ENCODE measurements at places on chromosomes 6 and 20.

GRCh38 chr6:10559522-10560152 lies 38.5 kb downstream of the GCNT2 start:
- peak; percentile 47 for DNase-seq

GRCh38 chr20:57289391-57290177 lies 23.1 kb upstream of the BMP7 start:
- DNase-seq, result no peak

GRCh38 chr6:161414707-161415106 lies 140.8 kb upstream of the AGPAT4 start:
- DNase-seq, result no peak

- DNase-seq, result no peak
Measured at GRCh38 chr6:112806163-112806865, 459.2 kb downstream of the RFPL4B start.

DNA sequence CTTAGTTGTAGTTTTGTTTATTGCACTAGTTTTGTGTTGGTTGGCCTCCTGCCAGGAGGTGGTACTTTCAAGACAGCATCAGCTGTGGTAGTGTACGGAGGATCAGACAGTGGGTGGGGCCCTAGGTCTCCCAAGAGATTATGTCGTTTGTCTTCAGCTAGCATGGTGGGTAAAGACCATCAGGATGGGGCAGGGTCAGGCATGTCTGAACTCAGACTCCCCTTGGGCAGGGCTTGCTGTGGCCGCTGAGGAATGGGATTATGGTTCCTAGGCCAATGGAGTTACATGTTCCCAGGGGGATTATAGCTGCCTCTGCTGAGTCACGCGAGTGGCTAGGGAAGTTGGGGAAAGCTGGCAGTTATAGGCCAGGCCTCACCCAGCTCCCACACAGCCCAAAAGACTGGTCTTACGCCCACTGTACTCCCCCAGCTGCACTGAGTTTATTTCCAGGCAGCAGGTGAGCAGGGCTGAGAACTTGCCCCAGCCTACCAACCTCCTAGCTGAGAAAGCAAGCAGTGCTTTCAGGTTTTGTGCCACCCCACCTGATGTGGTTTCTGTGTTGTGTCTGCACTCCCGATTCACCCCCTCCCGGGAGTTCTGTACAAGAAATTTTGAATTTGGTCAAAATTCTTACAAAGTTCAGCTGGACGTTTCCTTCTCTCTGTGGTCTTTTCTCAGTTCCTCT lies 24.7 kb downstream of the ZSCAN31 start:
- DNase-seq, result no peak

DNA sequence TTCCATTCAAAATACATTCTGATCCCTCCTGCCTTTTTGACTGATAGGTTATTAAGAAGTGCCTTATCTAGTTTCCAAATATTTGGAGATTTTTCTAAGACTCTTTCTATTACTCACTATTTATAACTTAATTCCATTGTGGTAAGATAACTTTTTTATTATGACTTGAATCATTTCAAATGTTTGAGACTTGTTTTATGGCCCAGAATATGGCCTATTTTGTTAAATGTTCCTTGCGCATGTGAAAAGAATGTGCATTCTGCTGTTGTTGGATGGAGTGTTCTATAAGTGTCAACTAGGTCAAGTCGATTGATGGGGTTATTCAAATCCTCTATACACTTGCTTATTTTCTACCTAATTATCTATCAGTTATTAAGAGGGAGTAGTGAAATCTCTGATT lies 13.1 kb upstream of the TCP11 start:
- no peak for DNase-seq

- DNase-seq, result no peak
Measured at GRCh38 chr20:25024171-25024570, 31.6 kb upstream of the APMAP start.

DNA sequence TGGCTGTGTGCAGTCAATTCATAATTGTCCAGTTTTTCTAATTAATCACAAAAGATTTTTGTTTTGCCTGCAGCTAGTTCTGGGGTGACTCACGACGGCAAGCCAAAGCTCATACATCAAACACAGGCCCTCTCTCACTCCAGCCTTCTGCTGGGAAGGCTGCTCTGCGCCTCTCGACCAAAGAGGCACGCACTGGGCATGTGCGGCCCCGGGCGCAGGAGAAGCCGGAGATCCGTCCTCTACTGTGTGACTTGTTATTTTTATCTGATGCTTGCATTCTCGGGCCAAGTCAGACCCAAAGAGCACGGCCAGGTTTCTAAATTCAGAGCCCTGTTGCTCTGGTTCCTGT lies 98.5 kb downstream of the TFAP2A start:
- DNase-seq, result peak; percentile 90

GRCh38 chr6:71420693-71421328 lies 132.2 kb downstream of the OGFRL1 start:
- peak; percentile 97 for DNase-seq

- no peak for DNase-seq
Measured at GRCh38 chr6:152441902-152442301, 195.3 kb downstream of the SYNE1 start.

- no peak for DNase-seq
Measured at GRCh38 chr6:16236009-16236501, 2.3 kb upstream of the GMPR start.

- DNase-seq, result no peak
Measured at GRCh38 chr20:56808117-56808725, 179.1 kb downstream of the TFAP2C start.

DNA sequence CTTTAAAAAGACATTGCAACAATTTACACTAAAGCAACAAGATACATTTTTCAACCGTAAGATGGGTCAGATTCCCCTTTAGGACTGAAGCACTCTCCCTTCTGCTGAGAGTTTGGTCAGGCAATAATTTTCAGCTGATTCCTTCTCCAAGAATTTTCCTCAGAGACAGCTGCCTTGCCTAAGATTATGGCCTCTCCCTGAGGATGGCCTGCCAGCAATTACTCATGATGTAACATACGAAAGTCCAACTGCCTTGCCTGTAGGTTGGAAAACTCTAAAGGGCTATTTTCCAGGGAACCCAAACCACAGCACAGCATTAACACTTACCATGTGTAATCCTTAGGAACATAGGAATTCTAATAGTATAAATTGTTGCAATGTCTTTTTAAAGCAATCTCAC lies 229.1 kb upstream of the FLRT3 start:
- DNase-seq, result no peak

DNA sequence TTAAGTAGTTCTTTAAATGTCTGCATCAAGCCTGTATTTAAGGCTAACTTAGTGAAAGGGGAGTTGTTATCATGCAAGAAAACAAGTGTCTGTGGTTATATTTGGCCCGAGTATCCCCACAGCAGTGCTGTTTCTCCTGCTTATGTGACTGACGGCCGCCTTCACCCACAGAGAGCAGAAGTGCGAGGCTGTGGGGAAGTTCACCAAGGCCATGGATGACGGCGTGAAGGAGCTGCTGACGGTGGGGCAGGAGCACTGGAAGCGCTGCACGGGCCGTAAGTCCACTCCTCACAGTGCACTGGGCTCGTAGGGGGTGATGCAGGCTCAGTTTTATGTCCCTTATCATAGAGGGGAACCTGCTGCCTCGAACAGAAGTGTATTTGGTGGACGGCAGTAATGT lies 53.2 kb upstream of the SYNJ2 start:
- no peak for DNase-seq

GRCh38 chr6:34332251-34333198 lies 59.9 kb downstream of the NUDT3 start:
- DNase-seq, result no peak

DNA sequence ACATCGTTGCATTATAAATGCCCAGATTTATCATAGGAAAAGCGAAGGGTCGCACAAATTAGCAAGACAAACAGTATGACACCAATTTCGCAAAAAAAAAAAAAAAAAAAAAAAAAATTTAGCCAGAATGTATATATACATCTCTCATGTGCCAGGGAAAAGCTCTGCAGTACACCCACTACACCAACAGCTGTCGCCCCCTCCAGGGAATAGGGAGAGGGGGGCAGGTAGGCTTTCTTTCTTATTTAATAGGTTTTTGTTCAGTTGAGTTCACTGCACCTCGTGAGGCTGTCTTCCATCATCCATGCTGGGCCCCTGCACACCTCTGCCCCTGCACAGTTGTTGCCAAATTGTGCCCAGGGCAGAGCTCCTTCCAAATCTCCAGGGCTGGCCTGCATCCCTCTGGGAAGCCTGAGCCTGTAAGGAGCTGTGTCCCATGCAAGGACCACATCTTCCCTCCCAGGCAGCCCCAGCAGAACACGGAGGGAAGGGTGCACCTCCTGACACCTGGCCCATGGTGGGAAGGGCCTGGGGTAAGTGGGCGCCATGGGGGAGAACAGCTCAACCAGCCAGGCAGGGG lies 85.4 kb downstream of the NINL start:
- DNase-seq, result no peak

DNA sequence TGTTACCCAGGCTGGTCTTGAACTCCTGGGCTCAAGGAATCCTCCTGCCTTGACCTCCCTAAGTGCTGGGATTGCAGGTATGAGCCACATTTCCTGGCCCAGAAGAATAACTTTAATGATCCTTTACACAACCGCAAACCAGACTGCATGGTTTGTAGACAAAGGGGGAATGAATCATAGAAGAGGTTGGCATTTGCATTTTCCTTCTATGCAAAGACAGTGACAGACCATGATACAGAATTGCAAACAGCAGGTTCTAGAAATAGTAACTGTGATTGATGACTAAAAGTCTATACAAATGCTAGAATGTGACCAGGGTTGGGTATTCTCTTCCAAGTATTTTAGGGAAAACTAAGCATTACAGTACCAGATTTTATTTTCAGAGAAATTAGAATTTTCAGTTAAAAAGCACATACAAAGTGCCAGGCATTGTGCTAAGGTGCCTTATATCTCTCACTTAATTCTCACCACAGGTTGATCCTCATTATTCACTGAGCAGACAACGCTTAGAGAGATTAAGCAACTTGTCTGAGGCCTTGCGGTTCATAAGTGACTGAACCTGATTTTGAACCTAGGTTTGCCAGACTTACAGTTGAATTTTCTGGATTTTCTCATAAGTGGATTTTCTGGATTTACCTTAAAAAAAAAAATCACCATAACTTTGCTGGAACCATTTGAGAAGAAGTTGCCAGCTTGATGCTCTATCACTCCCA lies 146.6 kb downstream of the ZFAND3 start:
- no peak for DNase-seq

GRCh38 chr6:166936079-166936787 lies 20.1 kb downstream of the RNASET2 start:
- DNase-seq, result no peak

DNA sequence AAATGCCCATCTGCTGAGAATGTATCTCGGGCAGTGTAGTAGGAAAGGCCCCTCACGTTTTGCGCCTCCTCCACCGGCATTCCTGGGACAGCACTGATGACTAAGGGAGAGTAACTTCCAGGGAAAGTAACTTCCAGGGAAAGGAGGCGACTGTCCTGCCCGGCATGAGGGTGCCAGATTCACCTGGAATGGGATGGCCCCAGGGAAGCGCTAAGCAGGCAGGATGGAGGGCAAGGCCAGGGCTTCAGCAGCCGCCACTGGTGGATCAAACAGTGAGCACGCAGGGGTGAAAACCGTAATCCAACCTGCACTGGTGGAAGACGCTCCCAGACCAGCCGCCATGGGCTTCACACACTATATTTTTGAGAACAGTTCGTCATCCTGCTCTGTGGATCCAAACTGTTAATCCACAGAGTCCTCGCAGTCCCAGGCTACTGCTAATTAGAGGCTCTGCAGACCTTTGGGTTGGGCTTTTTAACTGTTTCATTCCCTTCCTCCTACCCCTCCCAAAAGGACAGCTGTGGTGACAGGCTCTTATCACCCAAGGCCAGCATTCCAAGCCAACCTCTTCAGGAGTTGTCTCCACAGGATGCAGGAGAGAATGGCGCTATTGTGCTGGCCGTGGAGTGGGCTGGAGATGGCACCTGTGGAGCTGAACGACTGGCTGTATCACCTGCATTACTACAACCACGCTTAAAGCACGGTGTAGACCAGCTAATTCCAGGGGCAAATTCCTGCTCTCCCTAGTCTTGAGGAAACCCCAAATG lies 178.9 kb downstream of the DLL1 start:
- DNase-seq, result peak; percentile 45

GRCh38 chr20:21395666-21396598 lies 1.4 kb downstream of the NKX2-4 start:
- DNase-seq, result peak; percentile 65

- DNase-seq, result no peak
Measured at GRCh38 chr20:4794846-4795245, 73.1 kb downstream of the PRND start.

GRCh38 chr6:95879856-95880255 lies 135.9 kb upstream of the FUT9 start:
- no peak for DNase-seq

DNA sequence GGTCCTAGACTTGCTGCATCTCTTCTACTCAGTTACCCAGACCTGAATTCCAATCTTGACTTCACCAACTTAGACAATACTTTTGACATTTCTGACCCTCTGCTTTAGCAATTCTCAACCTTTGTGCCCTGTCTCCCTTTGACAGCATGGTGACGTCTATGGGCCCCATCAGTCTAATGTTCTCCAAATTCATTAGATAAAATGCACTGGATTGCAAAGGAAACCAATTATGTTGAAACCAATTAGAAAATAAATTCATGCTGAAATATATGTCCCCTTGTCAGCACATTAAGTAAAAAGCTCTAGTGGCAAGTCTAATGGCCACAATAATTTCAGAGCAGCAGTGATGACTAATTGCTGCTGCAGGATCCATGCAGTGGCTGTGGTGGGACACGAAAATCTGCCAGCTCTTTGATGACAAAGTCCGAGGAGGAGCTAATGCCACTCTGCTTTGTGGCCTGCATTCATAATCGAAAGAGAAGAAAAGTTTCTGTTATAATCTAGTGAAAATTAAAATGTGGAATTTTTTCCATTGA lies 64.0 kb downstream of the BFSP1 start:
- no peak for DNase-seq

DNA sequence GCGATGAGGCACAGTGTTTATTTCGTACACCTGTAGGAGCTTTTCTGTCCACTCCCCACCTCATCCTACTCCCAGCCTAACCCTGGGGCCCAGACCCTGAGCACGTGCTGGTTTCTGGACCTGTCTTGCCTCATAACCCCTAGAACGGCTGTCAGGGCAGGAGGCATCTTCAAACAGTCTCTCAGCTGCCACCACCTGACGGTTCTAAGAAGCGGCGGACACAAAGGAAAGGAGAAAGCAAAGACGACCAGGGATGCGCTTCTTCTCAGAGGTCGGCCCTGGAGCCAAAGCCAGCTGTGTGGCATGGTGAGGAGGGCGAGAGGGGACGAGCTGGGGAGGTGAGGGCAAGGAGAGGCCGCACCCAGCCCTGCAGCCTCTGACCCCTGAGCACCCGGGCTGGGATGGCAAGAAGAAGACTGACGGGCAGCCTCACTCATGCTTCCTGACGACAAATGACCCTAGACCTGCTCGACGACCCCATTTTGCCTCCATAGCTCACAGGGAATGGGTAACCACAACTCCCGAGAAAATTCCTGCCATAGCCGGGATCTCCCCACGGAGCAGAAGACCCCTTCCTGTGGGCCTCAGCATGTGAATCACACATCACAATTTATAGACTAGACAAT lies 62.1 kb downstream of the WDR27 start:
- DNase-seq, result no peak

DNA sequence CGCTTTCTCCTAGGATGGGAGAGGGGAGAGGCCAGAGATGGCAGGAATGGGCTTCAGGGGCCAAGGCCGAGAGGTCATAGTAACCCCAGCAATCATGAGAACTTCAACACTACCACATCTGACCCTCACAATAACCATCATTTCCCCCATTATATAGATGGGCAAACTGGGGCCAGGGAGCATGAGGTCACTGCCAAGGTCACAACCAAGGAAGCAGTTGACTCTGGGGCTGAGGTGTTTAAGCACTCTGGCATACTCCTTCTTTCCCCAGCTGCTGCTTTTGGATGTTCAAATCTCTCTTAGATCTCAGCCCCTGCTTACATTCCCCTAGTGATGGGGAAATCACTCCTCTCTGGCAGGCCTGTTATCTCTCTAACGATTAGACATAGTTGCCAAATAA lies 39.6 kb downstream of the CDH22 start:
- DNase-seq, result no peak

All from ELF-1 (cell line).